ENCODE measurements at places on chromosomes 7 and 10. TPM values are rescaled to one million over a fixed set of nuclear protein-coding genes. Genes with fewer than 3 reads are reported as not detected.

DNA sequence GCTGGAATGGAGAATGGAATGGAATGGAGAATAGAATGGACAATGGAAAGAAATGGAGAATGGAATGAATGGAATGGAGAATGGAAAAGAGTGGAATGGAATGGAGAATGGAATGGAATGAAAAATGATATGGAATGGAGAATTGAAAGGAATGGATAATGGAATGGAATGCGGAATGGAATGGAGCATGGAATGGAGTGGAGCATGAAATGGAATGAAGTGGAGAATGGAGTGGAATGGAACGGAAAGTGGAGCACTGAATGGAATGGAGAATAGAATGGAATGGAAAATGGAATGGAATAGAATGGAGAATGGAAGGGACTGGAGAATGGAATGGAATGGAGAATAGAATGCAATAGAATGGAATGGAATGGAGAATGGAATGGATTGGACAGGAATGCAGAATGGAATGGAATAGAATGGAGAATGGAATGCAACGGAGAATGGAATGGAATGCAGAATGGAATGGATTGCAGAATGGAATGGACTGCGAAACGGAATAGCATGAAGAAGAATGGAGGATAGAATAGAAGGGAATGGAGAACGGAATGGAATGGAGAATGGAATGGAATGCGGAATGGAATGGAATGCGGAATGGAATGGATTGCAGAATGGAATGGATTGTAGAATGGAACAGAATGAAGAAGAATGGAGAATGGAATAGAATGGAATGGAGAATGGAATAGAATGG lies 89.4 kb downstream of the NSUN6 start:
- no peak for DNase-seq

GRCh38 chr10:63208986-63209385 lies 75.9 kb downstream of the NRBF2 start:
- DNase-seq: no peak

DNA sequence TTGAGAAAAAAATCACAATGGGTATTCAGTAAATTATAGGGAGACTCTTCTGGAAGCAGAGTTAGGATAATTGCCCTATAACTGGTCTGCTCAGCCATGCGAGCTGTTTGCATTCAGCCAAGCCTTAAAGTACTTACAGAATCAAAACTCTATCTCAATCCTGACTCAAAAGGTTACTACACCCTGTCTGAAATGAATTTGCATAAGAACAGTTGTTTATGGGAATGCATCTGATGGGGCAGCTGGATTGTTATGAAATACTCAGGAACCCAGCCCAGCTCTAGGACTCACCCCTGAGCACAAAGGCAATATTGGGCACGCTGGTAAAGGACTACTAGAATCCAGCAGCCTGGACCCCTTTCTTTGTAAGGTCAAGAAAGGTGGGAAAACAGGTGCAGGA lies 38.8 kb downstream of the AKR1B15 start:
- DNase-seq: no peak

DNA sequence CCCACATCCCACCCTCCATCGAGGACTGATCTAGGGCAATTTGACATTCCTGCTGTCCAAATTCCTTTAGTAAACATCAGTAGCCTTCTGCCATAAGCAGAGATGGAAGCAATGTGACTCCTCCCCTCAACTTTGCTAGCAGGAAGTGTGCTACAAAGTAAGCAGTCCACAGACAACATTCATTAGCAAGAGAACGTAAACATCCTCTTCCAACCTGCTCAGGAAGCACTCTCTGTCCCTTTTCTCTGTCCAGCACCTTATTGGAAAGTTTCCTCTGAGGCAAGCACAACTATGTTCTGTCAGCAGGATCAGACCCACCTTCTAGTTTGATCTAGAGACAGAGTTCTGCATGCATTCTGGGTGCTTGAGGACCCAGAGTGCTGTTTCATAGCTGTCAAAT lies 48.1 kb upstream of the LRGUK start:
- no peak for DNase-seq

- no peak for DNase-seq
These were observed 233.9 kb downstream of the GRM8 start for GRCh38 chr7:127018889-127019288.

DNA sequence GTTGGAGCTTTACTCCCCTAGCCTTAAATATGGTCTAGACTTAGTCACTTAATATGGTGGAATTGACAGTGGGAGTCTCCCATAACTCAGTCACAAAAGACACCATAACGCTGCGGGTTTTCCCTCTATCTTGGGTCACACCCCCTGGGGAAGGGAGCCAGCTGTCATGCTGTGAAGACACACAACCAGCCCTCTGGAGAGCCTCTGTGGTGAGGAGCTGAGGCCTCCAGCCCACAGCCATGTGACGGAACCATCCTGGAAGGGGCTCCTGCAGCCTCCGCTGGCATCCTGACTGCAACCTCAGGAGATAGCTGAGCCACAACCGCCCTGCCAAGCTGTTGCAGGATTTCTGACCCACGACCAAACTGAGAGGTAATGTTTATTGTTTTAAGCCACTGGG lies 37.9 kb downstream of the PAXIP1 start:
- no peak for DNase-seq

- no peak for DNase-seq
These were observed 28.9 kb upstream of the FZD1 start for GRCh38 chr7:91235211-91235832.

Gene KNDC1
- 2.2 TPM for total RNA-seq

DNA sequence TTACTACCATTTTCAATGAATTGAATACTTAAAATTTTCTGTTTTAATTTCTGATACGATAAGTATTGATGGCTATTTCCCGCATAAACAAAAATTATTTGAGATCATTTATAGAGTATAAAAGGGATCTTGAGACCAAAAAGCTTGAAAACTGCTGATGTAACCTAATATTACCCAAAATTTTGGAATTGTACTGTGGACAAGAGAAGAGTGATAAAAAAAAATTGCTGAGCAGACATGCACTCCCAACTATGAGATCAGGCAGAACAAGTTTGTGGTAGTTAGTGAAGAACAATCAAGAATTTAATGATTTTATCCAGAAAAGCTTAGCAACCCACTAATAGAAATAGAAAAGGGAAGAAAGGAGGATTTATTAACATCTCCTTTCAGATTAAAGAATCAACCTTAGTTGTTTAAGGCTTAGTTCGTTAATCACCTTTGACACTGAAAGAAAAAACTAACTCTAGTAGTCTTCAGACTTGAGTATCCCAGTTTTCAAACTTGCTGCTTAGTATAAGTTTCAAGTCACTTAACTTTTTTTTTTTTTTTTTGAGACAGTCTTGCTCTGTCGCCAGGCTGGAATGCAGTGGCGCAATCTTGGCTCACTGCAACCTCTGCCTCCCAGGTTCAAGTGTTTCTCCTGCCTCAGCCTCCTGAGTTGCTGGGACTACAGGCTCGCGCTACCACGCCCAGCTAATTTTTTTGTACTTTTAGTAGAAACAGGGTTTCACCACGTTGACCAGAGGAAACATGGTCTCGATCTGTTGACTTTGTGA lies 50.6 kb upstream of the ZC3HAV1 start:
- DNase-seq: no peak

GRCh38 chr10:26095781-26096180 lies 120.8 kb upstream of the GAD2 start:
- no peak for DNase-seq

Gene CLCN1
- 0.31 TPM for total RNA-seq

DNA sequence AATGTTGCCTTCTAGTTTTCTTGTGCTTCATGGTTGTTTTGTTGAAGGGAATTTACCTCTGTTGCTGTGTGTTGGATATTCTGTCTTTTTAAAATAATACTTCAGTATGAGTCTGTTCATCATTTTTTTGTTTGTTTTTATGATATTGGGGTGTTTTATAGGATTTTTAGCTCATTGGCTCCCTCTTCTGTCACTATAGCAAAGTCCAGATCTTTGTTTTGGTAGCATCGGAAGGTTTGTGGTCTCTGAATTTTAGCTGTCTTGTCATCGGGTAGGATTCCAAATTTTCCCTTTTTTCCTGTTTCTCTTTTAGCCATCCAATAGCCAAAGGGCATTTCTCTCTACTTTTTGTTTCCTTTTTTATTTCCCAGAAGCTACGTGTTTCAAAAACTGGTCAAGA lies 91.4 kb downstream of the EXOC4 start:
- DNase-seq: no peak

Gene AEBP1
- 131 TPM for total RNA-seq

- DNase-seq: no peak
These were observed 65.8 kb downstream of the APBB1IP start for GRCh38 chr10:26503911-26504310.

GRCh38 chr7:70063927-70064326 lies 465.7 kb downstream of the AUTS2 start:
- DNase-seq: no peak

Gene MNX1
- not detected for total RNA-seq

Gene CRYGN
- total RNA-seq: not detected

DNA sequence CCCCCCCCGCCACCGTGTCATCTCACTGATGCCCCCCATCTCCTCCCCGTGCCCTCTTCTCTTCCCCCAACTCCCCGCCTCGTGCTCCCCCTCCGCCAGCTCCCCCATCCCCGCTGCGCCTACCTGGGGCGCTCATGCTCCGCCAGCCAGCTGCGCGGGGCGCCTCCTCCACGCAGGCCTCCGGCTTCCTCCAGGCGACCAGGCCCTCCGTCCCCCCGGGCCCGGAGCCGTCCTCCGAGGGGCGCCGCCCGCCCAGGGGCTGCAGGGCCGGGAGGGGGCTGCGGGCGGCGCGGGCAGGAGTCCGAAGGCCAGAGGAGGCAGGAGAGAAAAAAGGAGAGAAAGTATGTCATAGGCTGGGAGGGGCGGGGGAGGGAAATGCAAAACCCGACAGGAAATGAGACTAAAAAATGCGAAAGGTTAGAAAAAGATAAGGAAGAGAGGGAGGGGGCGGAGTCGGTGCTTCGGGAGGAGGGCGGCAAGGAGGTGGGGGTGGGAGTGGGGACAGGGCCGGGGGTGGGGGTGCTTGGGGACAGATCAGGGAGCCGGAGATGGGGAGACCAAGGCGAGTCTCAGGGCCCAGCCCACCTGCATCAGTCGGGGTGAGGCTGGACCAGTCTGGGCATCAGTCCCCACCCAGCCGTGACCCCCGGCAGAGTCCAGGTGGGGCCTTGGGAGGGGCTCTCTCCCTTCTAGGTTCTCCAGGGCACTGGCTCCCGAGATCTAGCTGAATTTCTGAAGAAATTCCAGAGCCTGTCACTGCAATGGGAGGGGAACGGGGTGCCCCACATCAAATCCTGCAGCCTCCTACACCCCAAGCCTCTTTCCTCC lies at the start of gene CARD11:
CARD11 (minus strand) TSS at position 324 of the 828 bp plus-strand sequence. CDS start 85,361 bp downstream, outside the sequence.
- DNase-seq: no peak

Gene SEMA3A
- total RNA-seq: 8.1 TPM

- no peak for DNase-seq
These were observed 29.0 kb downstream of the AGAP3 start for GRCh38 chr7:151115121-151115835.

Data from ureter (tissue), 1 donor.